Effector CD4-positive, alpha-beta T cell (primary cell): ENCODE measurements at places on chromosomes 13 and 19.

- DNase-seq = no peak
These were observed 60.0 kb downstream of the VWA8 start for GRCh38 chr13:41900918-41901317.

DNA sequence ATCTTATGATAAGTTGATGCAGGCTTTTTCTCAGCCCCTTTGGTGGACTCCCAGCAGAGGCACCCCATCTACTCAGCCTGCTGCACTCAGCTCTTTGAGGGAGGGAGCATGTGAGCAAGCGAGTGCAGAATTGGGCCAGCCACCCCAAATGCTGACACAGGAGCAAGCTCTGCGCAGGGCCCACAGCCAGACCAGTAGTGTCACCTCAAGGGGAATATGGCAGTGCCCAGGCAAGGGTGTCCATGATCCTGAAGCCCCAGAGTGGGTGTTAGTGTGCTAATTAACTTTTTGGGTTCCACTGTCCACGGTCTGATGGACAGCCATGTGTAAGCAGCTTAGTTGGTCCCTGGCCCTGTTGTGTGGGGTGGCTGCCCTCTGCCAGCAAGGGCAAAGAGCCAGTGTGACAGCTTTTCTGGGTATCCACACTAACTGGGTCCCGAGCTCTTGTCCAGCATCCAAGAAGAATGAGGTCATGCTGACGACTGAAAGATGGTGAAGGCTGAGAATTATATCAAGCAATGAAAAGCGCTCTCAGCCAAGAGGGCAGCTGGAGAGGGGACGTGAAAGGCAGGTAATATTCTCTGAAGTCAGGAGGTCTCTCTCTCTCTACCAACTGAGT is 898.3 kb upstream of the PCDH9 start:
- no peak for DNase-seq

GRCh38 chr13:113981194-113981605 is 7.3 kb upstream of the C13orf46 start:
- no peak for DNase-seq

GRCh38 chr19:30564551-30565011 is 192.4 kb downstream of the ZNF536 start:
- DNase-seq = no peak

DNA sequence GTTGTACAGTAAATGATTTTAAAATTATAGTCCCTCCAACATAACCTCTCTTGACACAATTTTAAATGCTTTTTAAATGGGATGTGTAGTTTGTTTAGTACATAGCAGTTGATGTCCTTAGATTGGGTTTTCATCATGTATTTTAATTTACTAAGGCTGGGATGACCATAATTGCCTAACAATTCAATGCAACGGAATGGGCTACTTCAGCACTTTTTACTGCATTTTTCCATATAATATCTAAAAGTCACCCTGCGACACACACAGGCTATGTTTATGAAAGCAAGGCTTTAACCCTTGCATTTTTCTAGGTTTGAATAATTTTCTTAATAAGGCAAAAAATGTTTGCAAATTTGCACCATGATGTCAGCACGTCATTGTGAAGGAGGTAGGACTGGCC is 321.0 kb downstream of the DLEU7 start:
- no peak for DNase-seq

DNA sequence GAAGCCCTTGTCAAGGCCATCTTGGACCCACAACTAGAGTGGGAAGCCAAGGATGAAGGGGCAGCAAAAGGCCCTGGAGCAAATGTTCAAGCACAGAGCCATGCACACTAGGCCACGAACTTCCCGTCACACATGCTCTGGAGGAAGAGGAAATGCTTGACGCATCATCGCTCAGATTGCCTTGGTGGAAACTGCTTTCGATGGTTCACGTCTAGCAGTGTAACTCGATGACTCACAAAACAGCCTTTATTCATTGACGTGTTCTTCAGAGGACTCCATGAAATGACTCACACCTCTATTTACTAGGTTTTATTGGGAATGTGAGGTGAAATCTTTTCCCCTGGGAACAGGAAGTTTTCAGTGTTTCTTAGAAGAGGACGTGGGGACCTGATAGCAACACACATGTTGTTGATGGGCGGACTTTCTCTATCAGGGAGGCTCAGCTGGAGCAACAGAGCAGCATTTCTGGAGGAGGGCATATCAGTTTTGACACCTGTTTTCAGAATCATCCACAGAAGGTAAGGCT is 79.8 kb upstream of the FLT1 start:
- DNase-seq = no peak

DNA sequence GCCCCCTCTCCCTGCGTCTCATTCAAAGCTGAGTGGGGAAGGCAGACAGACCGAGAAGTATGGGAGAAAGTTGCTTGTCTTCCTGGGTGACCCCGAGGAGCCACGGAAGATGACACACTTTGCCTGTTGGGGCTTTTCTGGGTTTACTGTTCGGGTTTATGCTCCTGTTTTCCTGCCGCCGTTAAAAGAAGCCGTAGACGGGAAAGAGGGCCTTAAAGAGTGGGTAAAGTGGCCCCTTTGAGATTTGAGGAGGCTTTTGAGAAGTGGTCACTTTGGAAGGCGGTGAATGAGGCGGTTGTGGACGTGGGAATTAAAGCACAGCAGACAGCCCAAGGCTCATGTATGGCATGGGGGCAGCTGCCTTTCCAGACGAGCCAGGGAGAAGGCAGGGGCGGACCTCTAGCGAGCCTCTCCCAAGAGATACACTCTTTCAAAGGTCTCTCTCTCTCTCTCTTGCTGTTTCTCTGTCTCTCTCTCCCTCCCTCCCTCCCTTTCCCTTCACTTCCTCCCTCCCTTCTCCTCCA is 493 bp upstream of the LHFPL6 start:
- DNase-seq = no peak

DNA sequence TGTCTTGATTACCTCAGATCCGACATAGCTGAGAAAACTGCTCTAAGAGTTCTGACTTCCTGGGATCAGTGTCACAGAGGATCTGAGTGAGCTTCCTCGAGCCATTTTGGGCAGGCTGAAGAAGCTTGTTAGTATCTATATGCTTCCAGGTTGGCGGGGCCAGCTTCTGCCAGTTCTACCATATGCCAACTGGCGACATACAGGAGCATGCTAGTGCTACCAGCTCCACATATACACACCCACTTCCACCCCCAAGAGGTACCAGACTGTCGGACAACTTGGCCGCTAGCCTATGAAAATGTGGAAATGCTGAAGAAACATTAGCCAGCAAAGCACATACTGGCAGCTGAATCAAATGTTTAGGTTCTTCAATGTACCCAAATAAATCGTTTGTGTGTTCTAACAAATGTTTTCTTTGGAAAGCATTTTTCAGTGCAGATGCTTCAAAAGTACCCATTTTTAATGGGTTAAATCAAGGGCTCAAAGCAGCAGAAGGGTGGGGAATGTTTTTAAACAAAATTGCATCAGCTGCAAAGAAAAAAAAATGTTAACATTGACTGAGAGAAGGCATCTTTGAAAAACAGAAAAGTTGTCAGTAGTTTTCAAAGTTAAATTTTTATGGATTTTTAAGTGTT is 163.7 kb downstream of the KLF12 start:
- DNase-seq = no peak

DNA sequence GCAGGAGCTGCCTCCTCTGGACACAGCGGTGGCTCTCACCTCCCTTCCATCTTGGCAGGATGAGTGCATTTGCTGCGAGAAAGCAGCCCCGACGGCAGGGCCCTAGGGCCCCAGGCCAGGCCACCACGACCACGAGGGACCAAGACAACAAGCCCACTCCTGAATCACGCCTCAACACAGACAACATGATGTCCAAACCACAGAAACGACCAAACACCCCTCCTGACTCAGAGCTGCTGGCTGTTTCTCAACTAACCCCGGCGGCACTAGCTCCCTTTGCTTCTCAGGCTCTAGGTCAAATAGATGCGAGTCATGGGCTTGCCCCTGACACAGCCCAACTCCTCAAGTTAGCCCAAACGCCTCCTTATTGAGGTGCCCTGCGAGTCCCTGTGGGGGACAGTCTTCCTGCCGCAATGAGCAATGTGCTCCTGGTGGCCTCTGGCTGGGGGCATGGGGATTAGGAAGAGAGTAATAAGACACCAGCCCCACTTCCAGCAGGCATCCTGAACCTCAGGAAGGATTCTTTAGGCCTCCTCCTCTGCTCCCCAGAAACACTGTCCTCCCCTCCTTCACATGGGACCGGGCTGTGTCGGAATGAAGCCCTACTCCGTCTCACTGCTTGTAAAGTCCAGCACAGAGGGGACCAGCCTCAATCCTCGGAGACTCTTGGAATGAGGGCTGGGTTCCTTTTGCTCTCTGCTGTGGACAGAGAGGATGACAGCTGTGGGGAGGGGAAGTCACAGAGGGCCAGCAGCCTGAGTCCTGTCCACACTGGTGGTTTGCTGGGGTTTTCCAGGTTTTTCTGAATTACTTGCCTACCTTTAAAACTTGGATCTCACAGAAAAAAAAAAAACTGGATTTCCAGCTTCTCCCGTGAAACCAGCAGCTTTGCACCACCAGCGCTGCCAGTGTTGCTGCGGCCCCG is 6.9 kb upstream of the ATF5 start:
- DNase-seq = no peak

DNA sequence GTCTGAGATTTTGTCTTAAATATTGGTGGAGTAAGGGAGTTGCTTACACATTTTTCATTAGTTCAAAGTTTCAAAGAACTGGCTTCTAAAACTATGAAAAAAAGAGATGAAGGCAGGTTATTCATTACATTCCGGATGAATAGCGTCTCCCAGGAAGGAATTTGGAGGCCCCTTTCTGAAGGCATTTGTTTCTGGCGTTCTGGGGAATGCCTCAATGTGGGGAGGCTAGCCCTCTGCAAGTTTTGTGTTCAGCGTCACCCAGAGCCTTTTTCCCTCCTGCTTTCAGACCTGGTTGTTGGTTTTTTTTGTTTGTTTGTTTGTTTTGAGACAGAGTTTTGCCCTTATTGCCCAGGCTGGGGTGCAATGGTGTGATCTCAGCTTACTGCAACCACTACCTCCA is 21.0 kb downstream of the FAM124A start:
- DNase-seq = no peak

GRCh38 chr19:34220472-34221063 is 33.8 kb upstream of the GARRE1 start:
- DNase-seq = peak; percentile 60

- no peak for DNase-seq
These were observed 21.2 kb downstream of the RANBP3 start for GRCh38 chr19:5956728-5957127.

DNA sequence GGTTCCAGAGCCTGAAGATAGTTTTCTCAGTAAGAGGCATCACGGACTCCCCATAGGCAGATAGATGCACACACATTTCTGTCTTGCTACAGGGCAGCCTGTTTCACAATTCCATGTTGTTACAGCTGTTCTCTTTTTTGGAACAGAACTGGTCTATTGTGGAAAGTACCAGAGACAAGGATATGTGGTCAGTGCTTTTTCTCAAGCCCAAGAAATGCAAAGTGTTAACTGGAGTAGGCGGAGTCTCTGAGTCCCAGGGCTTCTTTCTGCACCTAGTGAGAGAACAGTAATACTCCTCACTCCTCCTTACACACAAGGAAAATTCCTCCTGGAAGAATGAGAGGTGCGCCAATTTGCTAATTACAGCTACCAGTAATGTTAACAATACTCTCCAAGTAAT is 141.6 kb upstream of the ARGLU1 start:
- DNase-seq = no peak

DNA sequence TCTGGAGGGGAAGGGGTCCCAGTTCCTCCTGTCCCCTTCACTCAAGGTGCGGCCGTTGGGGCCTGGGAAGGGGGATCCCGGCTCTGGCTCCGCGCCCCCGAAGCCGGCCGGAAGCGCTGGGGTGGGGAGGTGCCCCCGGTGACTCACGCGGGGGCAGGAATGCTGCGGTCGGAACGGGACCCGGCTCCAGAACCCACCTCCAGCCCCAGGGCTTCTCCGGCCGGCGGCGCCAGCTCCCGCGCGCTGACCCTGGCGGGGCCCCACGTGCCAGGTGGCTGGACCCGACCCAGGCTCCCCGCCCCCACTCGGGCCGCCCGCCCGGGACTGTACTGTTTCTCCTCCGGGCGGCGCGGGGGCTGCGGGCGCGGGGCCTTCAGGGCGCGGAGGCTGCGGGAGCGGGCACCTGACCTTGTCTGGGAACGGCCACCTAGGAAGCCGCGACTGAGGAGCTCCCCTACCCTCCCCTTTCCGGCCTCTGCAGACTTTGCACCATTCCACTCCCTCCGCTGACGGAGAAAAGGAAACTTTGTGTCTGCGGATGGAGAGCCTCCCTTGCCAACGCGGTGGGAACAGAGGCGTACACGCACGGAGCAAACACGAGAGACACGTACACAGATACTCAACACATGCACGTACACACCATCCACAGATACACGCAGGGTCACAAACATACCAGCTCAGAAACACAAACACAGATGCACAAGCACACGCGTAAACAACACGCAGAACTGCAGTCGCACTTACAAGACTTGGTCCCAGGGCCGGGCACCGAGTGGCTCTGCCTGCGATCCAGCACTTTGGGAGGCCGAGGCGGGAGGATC is 7.2 kb downstream of the AXL start:
- peak; percentile 19 for DNase-seq

DNA sequence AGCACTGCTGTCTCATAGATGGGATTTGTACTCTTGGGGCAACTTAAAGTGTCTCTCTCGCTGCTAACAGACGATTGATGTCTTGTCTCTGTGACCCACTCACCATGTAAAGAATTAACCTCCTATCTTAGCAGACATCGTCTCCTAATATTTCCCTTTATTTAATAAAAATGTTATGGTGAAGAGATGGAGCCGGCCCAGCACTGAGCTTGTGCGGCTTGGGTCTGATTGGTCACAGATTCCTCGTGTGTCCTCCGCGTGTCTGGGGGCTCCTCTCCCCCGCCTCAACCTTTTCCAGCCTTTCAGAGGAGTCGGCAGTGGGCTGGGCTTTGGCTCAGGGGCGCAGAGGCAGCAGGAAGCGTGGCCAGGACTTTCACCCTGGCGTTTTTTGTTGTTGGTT is 13.2 kb upstream of the CRTC1 start:
- no peak for DNase-seq

- DNase-seq = no peak
These were observed 9.3 kb downstream of the ZNF444 start for GRCh38 chr19:56150358-56150757.

- DNase-seq = no peak
These were observed 77.5 kb downstream of the C13orf42 start for GRCh38 chr13:51033421-51034185.

DNA sequence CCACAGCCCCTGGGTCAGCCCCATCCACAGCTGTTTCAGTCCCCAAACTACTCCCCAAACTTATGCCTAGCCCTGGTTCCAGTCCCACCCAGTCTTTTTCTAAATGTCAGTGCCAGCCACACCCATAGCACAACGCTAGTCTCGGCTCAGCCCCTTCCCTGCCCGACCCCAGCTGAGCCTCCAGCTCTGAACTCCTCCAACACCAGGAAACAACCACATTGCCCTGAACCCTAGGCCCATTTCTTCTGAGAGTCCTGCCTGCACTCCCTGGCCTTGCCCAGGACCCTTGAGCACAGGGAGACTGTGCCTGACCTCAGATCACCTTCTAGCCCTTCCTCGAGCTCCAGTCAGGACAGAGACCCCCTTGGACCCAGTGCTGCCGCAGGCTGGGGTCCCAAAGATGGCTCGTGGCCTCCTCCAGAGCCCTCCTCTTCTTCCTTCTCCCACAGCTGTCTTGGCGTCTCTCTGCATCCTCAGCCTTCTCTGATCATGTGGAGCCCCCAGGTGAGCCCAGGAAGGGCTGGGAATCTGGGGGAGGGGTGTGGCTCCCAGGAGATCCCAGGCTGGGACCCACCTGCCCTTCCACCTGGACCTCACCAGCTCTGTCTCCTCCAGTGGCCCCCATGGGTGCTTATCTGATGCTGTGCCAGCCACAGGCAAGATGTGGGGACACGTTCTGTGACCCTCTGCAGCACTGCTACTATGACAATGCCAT is 33.0 kb upstream of the IGFL1 start:
- DNase-seq = no peak

- DNase-seq = no peak
These were observed 479.4 kb downstream of the IRS2 start for GRCh38 chr13:109307027-109307426.
